Kidney epithelial cell (primary cell): ENCODE measurements at places on chromosomes 2 and 18.

GRCh38 chr2:73704285-73704684 is 32.9 kb downstream of the TPRKB start:
- DNase-seq, result no peak

DNA sequence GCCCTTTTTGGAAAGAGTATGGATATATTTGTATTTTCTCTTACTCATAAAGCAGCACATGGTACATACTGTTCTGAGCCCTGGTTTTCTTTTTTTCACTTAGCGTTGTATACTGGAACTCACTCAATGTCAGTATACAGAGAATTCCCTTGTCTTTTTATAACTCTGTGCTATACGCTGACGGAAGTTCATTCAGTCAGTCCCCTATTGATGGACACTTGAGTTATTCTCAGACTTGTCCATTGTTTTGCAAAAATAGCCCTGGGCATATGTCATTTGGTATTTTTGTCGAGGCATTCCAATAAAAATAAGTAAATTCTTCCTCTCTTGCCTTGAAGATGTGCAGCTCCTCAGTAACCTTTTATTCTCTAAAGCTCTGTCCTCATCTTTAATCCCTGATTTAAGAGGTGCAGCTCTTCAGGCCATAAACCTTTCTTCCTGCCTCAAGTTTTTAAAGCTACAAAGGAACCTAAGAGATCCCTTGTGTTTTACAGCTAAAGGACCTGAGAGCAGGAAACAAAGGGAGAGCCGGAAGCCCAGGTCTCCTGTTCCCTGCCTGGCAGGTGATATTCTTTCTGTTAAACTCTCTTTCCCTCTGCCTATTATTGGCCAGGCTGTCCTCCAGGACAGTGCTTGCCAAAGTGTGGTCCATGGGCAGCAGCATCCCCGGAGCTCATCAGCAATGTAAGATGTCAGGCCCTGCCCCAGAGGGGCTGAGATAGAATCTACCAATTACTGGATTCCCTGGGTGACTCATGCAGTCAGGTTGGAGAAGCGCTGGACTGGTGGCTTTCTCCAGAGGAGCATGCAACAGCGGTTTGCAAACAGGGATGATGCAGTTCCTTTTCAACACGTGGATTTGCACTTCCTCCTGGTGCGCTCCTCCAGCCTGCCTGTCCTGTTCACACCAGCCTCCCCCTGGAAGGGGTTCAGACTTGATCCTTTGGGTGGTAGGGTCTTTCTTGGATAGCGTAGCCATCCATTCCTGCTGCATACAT is 158.0 kb downstream of the NEDD4L start:
- DNase-seq, result no peak

- DNase-seq, result peak; percentile 28
Measured at GRCh38 chr18:24397131-24397693, 412 bp downstream of the OSBPL1A start.

- no peak for DNase-seq
Measured at GRCh38 chr2:184562532-184562931, 35.8 kb upstream of the ZNF804A start.

DNA sequence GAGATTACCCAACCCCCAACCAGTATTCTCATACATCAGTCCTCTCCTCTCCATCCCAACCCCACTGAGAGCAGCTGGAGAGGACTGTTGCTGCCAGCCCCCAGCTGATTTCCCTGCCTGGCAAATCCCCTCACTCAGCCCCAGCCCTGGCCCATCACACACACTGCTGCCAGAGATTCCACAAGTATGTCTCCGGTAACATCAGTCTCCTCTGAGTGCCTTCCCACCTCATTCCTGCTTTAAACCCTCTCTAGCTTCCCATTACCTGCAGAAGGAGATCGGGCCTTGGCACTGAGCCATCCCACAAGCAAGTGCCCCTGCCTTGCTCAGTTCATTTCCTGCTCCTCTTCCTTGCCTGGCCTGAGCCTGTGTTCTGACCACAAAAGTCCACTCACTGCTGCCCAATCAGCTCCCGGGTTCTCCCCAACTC is 50.6 kb upstream of the ZFP36L2 start:
- DNase-seq, result no peak

- peak; percentile 21 for DNase-seq
Measured at GRCh38 chr2:204441316-204441715, 104.0 kb upstream of the PARD3B start.

GRCh38 chr18:72634500-72634899 is 90.4 kb upstream of the CBLN2 start:
- no peak for DNase-seq

GRCh38 chr18:48808476-48808875 is 142.3 kb downstream of the SMAD7 start:
- DNase-seq, result no peak

DNA sequence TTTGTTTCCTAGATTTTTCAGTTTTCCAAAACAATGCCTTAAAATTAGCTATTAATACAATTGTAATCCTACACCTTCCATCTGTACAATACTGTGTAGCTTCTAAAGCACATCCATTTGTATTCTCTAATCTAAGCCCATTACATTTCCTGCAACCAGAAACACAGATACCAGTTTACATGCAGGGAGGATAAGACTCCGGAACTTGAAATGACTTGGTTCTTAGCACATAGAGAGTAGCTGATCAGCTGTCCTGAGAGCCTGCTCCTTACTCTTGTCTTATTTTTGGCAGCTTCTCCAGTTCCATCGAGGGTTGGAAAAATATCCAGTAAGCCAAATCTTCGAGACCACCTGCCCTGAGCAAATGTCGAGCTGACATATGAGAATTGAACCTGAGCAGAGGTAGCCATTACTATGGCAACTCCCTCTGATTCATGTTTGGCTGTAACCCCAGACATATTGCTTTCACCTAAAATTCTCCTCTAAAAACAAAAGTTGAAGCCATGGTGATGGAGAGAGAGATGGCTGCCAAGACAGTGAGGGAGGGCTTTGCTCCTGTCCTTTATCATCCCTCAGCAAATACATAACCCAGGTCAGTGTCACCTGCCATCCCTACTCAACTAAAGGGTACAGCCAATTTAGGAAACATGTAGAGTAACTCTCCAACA is 542.8 kb downstream of the IRS1 start:
- DNase-seq, result no peak

GRCh38 chr2:11904029-11904428 is 157.6 kb downstream of the LPIN1 start:
- DNase-seq, result no peak
